ENCODE measurements at places on chromosomes 2 and 18. TPM values are rescaled to one million over a fixed set of nuclear protein-coding genes. Genes with fewer than 3 reads are reported as not detected.

GRCh38 chr2:211068108-211068780 is 511.8 kb downstream of the CPS1 start:
- no peaks in the 10 kb centered on the region for H3K36me3 ChIP-seq
- no peak overlapping the region for H3K4me3 ChIP-seq
- no peak for DNase-seq
- no peaks in the 10 kb centered on the region for H3K4me1 ChIP-seq
- H3K27ac ChIP-seq = no peak overlapping the region

DNA sequence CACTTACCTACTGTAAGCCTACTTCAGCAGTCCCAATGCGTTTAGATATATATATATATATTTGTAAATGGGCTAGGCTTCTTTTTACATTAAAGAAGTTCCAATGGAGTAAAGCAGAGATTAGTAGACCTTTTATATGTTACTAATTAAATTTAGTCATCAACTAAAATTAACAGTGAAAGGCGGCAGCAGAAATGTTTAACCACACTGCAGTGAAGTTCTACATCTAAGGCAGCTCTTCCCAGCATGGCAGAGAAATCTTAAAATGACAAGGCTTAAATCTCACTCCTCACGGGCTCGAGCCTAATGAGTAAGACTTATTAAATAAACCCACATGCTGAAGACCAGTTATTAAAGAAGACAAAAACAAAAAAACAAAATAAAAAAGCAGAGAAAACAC is 19.1 kb upstream of the KANSL1L start:
- no peak overlapping the region for H3K27ac ChIP-seq
- H3K4me1 ChIP-seq = no peaks in the 10 kb centered on the region
- H3K27me3 ChIP-seq = peaks cover 7% of the 10 kb centered on the region

DNA sequence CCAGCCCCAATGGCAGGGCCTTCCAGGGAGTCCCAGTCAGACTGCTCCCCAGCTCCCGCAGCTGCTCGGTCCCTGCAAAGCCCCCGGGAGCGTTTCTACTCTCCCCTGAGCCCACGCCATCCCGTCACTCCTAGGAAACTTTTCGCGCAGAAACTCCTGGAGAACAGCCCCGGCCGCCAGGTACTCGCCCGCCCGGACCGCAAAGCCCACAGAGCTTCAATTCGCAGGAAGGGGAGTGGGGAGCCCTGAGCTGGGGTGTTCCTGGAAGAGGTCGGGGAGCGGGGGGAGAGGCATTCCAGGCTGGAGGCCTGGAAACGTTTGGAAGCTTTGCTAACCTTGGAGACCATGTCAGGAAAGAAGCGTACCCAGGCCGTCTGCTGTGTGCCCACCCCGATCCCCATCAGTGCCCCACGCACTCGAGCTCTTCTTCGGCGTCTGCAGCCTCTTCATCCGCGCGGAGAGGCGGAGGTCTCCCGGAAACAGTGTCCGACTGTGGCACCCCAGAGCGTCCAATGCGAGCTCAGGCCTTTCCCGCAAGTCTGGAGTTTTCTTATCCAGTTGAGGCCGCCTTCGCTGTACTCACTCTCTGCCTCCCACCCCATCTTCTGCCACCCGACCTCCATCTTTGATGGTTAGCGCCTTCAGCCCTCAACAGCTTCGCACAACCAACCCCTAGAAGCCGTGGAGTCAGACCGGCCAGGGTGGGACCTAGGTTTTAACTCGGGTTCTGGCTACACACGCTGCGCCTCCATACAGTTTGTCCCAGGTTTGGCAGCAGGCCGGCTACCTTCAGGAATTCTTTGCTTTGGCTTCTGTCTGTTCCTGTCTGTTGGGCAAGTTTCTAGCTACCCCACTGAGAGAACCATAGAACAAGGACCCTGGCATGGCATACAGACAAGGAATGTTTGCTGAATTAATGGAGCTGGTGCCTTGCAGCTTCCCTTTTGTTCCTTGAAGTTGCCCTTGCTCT is 3.7 kb downstream of the PCGF1 start:
- DNase-seq = no peak
- H3K27me3 ChIP-seq = peaks cover 49% of the 10 kb centered on the region
- H3K4me3 ChIP-seq = peak overlapping the region; percentile 63
- H3K36me3 ChIP-seq = peaks cover 34% of the 10 kb centered on the region
- no peak overlapping the region for H3K27ac ChIP-seq

DNA sequence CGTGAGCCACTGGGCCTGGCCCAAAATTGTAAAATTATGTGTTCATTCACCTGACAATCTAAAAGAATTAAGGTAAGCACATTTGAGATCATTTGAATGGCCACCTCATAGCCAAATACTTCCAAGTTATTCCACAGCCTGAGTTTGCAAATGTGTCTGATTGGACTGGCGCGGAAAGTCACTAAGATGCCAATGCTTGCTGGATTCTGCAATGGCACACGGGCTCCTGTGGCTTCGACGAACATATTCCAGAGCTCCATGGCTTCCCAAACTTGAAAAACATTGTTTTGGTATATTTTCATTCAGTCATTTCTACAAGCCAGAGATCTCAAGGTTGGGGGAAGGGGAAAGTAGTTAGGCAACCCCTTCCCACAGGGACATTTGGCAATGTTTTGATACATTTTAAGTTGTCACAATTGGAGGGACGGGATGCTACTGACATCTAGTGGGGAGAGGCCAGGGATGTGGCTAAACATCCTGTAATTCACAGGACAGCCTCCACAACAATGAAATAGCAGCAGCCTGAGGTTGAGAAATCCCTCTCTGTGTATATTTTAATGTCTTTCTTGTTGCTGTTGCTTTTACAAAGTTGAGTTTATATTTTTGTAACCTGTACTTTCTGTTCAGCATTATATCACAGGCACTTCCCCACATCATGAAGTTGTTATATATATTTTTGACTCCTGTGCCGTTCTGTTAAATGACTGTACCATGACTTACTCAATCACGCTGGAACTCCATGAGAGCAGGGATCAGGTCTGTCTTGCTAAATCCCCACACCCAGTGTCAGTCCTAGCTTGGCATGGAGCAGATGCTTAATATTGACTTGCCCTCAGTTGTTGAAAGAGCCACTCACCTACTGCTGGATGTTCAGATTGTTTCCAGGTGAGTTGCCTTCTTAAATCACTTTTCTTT is 56.9 kb downstream of the COL4A4 start:
- no peaks in the 10 kb centered on the region for H3K4me1 ChIP-seq
- peak; percentile 65 for DNase-seq
- H3K27ac ChIP-seq = no peak overlapping the region
- no peaks in the 10 kb centered on the region for H3K36me3 ChIP-seq

- H3K4me1 ChIP-seq = peaks cover 21% of the 10 kb centered on the region
- no peaks in the 10 kb centered on the region for H3K36me3 ChIP-seq
- H3K27ac ChIP-seq = no peak within 1 kb of the TSS
- peaks cover 65% of the 10 kb centered on the region for H3K27me3 ChIP-seq
- peak; percentile 63 for DNase-seq
Observed at GRCh38 chr18:22169011-22169888, at the start of gene GATA6. Gene GATA6 (plus strand): TSS chr18:22169589. CDS start chr18:22171145, 1,556 bp downstream.

The RNF181 gene
- 140 TPM for total RNA-seq

Measured in activated CD4-positive, alpha-beta T cell treated with anti-CD3 and anti-CD28 coated beads for 36 hours (primary cell).